ENCODE measurements at places on chromosomes 7 and 10. TPM values are rescaled to one million over a fixed set of nuclear protein-coding genes. Genes with fewer than 3 reads are reported as not detected.

The GPR85 gene
- total RNA-seq: 1.0 TPM

The CLCN1 gene
- total RNA-seq: not detected

The MEOX2 gene
- under 0.01 TPM for total RNA-seq

The TRIL gene
- 0.22 TPM for total RNA-seq

The TFR2 gene
- total RNA-seq: 0.44 TPM

The HMX2 gene
- not detected for total RNA-seq

The CPA2 gene
- total RNA-seq: not detected

The ST8SIA6 gene
- 0.14 TPM for total RNA-seq

The TCAF2 gene
- 0.22 TPM for total RNA-seq

The PRF1 gene
- not detected for total RNA-seq

Measured in placental pericyte (primary cell).